Peyer's patch (tissue), 4 donors: ENCODE measurements at places on chromosomes 4 and X. TPM values are rescaled to one million over a fixed set of nuclear protein-coding genes. Genes with fewer than 3 reads are reported as not detected.

DNA sequence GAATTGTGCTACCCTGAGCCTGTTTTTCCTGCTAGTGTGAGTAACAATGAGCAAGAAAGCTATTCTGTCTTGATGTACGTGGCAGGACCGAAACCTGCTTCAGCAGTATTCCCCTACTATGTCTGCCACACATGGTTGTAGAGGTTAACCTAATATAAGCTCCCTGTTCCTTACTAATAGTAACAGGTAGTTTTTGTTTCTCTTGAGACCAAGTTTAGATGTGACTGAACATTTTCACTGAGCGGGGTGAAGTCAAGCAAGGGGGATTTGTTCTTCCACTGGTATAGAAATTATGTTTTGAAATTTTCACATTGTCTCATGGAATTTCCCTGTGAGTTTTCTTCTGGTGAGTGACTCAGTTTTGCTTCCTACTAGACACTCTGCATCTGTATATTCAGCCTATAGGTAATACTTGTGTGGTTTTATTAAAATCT lies 37.3 kb downstream of the RRAGB start:
- DNase-seq, result no peak

GRCh38 chr4:26028793-26029567 lies 115.0 kb downstream of the SMIM20 start:
- peak; percentile 69 for DNase-seq

GRCh38 chr4:74096265-74096980 lies 2.6 kb downstream of the CXCL2 start:
- no peak for DNase-seq

DNA sequence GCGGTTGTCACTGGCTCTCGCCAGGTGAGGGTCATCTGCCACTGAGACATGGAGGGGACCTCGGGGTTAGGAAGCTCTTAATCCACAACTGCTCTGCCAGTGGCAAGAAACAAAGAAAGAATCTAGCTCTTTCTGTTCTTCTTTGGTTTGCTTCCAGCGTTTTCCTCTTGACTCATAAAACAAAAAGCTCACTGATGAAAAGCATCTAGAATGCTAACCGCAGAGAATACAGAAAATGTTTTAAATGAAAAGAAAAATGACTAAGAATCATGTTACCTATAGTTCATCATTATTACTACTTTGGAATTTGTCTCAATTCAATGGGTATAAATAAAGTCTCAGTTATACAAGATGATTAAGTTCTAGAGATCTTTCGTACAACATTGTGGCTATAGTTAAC lies 274.8 kb upstream of the TENM3 start:
- no peak for DNase-seq

DNA sequence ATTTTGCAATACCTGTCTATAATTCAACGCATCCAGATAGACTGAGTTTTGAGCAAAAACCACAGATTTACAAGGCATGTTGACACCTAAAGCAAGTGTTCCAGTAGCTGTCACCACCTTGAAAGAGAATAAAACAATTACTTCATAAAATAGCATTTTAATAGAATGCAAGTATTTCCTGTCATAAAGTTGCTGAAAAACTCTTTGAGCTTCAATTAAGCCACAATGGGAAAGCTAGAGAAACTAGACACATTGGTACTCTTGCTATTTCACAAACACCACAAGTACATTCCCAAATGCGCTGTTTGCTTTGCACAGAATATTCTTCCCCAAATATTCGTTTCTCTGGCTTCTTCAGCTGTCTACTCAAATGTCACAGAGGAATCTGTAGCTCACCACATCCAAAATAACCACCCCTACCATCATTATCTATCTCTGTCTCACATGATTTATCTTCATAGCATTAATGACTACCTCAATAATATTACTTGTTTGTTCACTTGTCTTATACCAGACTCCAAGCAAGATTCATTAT lies 70.3 kb downstream of the DDX60 start:
- no peak for DNase-seq

DNA sequence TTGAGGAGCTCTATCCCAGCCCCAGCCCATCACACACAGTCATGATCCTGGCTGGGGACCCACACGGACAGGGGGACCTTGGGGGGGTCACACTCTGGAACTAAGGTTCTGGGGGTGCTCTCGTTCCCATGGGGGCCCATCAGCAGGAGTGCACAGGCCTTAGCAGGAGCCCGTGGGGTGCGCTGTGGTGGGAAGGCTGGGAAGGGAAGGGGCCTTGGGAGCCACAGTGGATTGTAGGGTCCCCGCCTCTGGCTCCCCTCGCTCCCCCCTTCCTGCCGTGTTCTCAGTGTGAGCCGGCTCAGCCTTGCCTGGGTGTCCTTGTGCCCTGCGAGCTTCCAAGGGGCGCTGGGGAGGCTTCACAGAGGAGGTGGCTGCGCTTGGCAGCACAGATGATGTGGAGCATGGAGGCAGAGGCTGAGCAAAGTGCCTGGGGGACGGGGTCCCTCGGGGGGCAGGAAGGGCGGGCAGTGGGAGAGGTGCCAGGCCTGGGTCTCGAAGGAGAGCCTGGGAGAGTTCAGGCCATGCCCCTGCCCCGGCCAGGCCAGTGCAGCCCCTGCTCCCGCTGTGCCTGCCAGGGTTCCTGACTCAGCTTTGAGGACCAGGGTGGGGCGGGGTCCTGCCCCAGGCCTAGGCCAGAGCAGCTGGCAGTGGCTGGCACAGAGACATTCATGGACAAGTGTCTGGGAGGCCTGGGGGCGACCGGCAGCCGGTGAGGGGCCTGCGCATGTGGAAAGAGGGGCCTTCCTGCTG lies 5.5 kb upstream of the HGFAC start:
- no peak for DNase-seq

GRCh38 chr4:159273141-159273438 lies 170.2 kb downstream of the RAPGEF2 start:
- no peak for DNase-seq

GRCh38 chr4:21921526-21922180 lies 26.9 kb downstream of the KCNIP4 start:
- DNase-seq, result no peak

- DNase-seq, result no peak
These were observed 343.7 kb downstream of the MID1IP1 start for GRCh38 chrX:39144956-39145355.

- no peak for DNase-seq
These were observed 197.8 kb downstream of the AFF2 start for GRCh38 chrX:148698221-148698620.

DNA sequence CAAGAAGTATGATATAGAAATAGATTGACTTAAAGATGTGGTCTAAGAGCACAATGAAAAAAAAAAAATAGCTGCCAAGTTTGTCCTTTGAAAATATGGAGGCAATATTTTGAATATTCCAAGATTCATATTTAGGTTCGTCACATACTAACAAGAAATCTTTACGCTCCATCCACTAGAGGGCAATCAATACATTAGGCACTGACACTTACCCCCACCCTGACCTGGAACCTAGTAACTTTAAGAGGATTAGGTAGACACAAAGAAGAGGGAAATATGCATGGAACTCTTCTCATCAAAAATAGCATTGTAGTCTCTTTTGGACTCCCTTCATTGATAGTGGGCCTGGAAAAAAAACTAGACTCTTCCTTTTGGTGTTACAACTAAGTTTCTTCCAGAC lies 1108.1 kb downstream of the PCDH19 start:
- DNase-seq, result no peak

- DNase-seq, result no peak
These were observed 554.8 kb upstream of the TENM3 start for GRCh38 chr4:181688432-181688831.

DNA sequence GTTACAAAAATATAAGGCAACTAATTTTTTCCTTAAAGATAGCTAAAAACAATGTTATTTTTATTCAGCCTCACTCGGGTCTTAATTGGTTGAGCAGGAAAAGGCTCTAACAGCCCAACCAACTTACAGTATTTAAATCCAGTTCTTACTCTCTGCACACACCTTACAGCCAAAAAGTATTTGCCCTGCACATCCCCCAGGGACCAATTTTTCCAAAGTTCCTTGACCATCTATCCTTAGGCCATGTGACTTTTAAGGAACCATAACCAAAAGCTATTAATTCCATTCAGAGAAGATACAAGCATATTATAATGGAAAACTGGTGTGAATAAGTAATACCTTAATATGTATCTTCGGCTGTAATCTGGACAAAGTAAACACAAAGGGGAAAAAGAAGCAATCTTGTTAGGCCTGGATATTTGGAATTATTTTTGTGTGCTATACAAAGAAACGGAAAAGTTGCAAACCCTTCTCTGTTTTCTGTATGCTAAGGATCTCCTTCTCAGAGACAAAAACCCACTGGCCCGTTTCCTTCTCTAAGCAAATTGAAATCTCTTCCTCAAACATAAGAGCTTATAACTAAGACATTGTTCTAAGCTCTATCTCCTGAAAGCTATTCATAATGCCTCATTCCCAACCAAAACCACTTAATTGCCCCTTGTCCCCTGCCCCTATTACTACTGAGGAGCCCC lies 1.0 kb upstream of the THAP9 start:
- no peak for DNase-seq

DNA sequence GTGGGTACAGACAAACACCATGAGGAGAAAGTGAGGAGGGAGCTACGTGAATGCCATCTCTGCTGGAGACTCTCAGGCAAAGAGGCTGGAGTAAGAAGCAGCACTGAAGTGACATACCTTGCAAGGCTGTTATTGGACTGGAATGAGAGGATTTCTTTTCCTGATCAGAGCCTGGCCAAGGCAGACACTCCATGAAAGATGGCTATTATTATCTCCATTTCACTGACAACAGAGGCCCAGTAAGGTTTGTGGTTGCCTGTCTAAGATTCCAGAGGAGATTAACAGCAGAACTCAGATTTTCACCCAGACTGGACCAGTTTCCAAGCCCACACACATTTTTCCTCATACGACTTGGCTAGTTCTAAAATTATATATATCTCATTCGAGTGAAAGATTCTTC lies 162.0 kb upstream of the EOLA2 start:
- no peak for DNase-seq

DNA sequence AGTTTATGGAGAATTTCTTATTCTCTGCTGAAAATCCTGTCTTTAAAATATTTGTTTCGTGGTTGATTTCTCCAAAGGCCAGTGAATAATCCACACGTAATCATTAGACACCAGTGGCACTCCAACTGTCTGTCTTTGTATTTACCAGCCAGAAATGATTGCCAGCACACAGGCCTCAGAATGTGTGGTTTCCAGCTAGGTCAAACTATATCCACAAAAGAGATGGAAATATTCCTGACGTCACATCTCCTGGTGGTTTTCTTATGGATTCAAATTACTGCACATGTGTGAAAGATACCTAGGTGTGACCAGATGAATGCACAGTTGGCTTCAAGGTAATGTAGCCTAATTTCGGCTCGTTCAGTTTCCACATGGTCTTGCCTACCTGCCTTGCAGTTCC lies 27.2 kb upstream of the TENM3 start:
- no peak for DNase-seq

DNA sequence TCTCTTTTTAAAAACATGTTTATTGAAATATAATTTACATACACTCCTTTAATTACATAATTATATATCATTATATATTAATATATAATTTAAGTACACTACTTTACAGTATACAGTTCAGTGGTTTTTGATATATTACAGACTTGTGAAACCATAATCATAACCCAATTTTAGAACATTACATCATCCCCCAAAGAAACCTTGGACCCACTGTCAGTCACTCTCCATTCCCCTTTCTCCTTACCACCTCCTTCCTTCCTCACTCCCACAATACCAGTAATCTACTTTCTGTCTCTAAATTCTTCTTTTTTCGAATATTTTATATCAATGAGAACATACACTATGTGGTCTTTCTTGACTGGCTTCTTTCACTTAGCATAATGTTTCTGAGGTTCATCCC lies 17.9 kb upstream of the EXOSC9 start:
- no peak for DNase-seq

GRCh38 chr4:113878668-113879067 lies 100.8 kb downstream of the ARSJ start:
- DNase-seq, result no peak

DNA sequence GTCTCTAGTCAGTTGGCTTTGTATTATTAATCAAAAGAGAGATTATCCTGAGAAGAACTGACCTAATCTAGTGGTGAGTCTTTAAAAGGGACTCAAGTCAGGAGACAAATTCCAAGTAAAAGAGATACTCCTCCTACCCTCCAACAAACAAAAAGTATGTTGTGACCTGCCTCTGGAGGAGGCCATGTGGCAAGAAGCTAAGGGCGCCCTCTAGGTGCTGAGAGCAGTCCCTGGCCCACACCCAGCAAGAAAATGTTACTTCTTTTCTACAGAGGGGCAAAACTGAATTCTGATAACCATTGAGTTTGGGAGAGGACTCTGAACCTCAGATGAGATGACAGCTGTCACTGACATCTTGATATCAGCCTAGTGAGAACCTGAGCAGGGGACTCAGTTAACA lies 953.6 kb upstream of the AGA start:
- DNase-seq, result no peak

The FGF5 gene
- total RNA-seq, result not detected

The SPCS3 gene
- 31.2 TPM for total RNA-seq

The RPS6KA6 gene
- 5.6 TPM for total RNA-seq

The TLR10 gene
- total RNA-seq, result 2.0 TPM

The PCDH7 gene
- 7.8 TPM for total RNA-seq

The TNMD gene
- total RNA-seq, result not detected

The MTCP1 gene
- total RNA-seq, result 3.2 TPM

The ARHGAP6 gene
- 5.9 TPM for total RNA-seq

The RPA4 gene
- 19.0 TPM for total RNA-seq

The VCX gene
- total RNA-seq, result not detected
